Panc1 (cell line): ENCODE measurements at places on chromosomes 16 and 17.
A peak's percentile ranks its signal among the peaks of the same experiment; 100 is the strongest.

DNA sequence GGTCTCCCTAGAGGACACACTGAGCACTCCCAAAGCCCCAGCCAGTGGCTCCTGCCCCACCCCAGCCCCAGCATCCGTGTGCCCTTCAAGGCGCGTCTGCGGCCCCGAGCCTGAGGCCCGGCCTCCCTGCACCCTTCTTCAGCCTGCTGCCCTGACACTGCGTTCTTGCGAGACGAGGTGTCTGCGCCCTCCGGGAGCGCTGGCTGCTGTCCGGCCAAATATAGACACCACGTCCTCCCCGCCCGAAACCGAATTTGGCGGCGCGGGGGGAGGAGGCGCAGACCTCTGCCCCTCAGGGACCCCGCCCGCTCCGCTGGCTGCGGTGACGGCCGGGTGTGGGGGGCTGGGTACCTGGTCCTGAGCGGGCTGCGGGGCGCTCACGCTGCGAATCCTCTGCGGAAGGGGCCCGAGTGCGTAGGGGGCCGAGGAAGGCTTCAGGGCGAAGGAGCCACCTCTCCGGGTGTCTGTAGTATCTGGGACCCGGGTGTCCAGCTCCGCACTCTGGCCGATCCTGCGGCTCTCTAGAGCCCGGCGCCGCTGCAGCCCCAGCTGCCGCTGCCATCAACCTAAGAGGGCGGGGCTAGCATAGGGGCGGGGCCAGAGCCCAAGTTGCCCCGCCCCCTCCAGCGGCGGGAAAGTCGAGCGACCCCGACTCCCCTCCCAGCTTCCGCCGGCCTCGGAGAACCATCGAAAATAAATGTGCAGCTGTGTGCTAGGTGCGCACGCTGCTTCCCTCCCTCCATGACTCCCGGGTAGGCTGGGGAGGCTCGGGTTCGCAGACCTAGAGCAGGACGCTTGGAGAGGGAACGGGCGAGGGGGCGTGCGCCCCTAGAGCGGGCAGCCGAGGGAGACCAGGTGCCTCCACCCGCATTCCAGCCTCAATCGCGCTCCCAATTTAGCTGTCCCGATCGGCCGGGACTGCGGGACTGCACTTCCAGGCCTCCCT, at the start of gene CORO6:
Gene CORO6 (minus strand): TSS at position 576 of the 946 bp plus-strand sequence. CDS start 1,491 bp downstream, outside the sequence.
- DNase-seq, result no peak
- H3K27me3 ChIP-seq, result no peaks in the 10 kb centered on the region
- H3K36me3 ChIP-seq, result no peaks in the 10 kb centered on the region
- H3K27ac ChIP-seq, result peak within 1 kb of the TSS; percentile 39; the same call in 1 of the 2 replicates
- H3K4me3 ChIP-seq, result peak within 1 kb of the TSS; percentile 70

GRCh38 chr17:65626451-65626850, 65.0 kb upstream of the AXIN2 start:
- H3K27ac ChIP-seq, result no peak overlapping the region
- peaks cover 12% of the 10 kb centered on the region for H3K4me1 ChIP-seq
- no peaks in the 10 kb centered on the region for H3K27me3 ChIP-seq
- no peak for DNase-seq
- no peaks in the 10 kb centered on the region for H3K36me3 ChIP-seq

- no peaks in the 10 kb centered on the region for H3K27me3 ChIP-seq
- no peak overlapping the region for H3K27ac ChIP-seq
- no peaks in the 10 kb centered on the region for H3K36me3 ChIP-seq
- H3K4me1 ChIP-seq, result no peaks in the 10 kb centered on the region
- H3K4me3 ChIP-seq, result no peak overlapping the region
Measured at GRCh38 chr17:55563363-55563762, 52.1 kb upstream of the SMIM36 start.

- H3K27me3 ChIP-seq, result no peaks in the 10 kb centered on the region
- H3K4me1 ChIP-seq, result no peaks in the 10 kb centered on the region
- H3K36me3 ChIP-seq, result no peaks in the 10 kb centered on the region
- no peak overlapping the region for H3K27ac ChIP-seq
- DNase-seq, result no peak
Measured at GRCh38 chr17:40482722-40483121, 18.7 kb downstream of the TNS4 start.

DNA sequence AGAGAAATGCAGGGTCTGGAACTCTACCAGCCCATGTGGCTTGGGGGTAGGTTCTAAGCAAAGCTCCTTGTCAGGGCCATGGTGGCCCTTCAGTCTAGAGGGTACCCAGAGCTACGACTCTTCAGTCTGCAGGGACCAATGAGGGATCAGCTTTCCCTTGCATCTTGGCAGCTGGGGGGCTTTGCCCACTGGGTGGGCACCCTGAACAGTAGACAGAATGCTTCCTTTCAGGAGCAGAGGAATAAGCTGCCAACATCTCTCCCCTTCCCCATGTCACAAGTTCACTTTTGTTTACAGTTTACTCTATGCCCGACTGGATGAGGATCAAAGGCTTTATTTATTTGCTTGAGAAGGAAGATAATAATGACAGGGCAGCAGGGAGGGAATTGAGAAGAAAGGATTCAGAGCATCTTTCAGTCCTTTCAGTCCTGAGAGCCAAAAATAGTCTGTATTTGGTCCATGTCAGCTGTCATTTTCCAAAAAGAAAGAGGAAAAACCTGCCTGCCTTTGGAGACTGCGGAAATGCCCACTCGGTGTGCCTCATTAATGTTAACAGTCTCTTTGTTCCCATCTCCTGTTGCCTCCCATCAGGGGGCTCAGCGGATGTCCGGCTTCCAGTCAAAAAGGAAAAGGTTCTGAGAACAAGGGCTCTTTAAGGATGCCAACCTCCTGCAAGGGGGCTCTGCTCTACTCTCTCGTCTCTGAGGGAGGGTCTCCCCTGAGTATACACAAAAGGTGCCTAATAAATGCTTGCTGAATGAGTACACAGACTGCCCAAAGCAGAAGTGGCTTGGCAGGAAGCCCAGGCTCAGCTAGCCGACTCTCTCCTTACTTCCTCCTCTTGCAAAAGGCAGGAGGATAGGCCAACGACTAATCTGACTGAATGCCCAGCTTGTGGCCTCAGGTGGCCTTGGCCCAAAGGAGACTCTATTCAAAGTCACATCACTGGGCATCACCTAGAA, 17.1 kb downstream of the TRAF4 start:
- H3K4me3 ChIP-seq, result no peak overlapping the region
- no peak for DNase-seq
- peaks cover 17% of the 10 kb centered on the region for H3K4me1 ChIP-seq
- H3K27me3 ChIP-seq, result no peaks in the 10 kb centered on the region
- no peaks in the 10 kb centered on the region; the same call in 1 of the 2 replicates for H3K36me3 ChIP-seq
- no peak overlapping the region for H3K27ac ChIP-seq

DNA sequence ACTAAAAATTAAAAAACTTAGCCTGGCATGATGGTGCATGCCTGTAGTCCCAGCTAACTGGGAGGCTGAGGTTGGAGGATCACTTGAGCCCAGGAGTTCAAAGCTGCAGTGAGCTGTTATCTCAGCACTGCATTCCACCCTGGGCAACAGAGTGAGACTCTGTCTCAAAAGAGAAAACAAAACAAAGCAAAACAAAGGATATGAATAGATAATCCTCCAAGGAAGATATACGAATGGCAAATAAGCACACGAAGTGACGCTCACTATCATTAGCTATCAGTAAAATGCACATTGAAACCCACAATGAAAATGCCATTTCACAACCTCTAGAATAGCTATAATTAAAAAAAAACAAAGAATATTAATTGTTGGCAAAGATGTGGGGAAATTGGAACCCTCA, 386.2 kb upstream of the CCL2 start:
- peaks cover 5% of the 10 kb centered on the region; the same call in 1 of the 2 replicates for H3K27me3 ChIP-seq
- H3K4me3 ChIP-seq, result no peak overlapping the region
- no peak overlapping the region for H3K27ac ChIP-seq
- no peak for DNase-seq
- H3K4me1 ChIP-seq, result no peaks in the 10 kb centered on the region
- no peaks in the 10 kb centered on the region for H3K36me3 ChIP-seq

- H3K4me1 ChIP-seq, result peaks cover 4% of the 10 kb centered on the region; the same call in 1 of the 2 replicates
- no peaks in the 10 kb centered on the region for H3K27me3 ChIP-seq
Measured at GRCh38 chr17:44085908-44086307, 15.4 kb downstream of the G6PC3 start.

GRCh38 chr17:879546-880442, 97.6 kb downstream of the MRM3 start:
- H3K27ac ChIP-seq, result peak overlapping the region; percentile 63
- H3K4me1 ChIP-seq, result peaks cover 46% of the 10 kb centered on the region
- no peaks in the 10 kb centered on the region for H3K27me3 ChIP-seq
- H3K4me3 ChIP-seq, result no peak overlapping the region
- DNase-seq, result peak; percentile 30
- no peaks in the 10 kb centered on the region for H3K36me3 ChIP-seq

DNA sequence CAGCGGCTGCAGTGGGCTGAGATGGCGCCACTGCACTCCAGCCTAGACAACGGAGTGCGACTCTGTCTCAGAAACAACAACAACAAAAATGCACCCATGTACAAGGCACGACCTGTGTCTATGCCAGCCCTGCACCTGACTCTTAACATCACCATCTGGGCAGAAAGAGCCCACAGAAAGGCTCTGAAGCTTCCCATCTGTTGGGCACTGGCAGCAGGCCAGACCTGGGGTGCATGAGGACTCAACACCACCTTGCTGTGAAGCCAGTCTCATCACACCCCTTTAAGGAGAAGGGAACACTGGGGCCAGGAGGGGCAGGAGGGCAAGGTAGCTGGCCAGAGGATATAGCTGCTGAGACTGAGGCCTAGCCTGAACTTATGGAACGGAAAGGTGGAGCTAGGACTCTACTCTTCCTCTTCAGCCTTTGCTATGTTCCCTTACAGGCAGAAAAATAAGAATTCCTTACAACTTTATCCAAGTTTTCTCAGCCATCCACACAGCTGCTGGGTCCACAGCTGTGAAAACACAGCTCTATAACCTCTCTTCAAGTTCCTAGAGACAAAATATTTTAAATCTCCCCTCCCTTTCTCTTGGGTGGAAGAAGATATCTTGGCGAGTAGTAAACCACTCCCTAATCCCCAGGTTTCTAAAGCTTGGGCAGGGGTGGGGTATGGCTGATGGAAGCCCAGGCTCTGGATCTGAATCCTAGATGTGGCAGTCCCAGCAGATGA, 2.8 kb downstream of the ELOB start:
- no peaks in the 10 kb centered on the region for H3K27me3 ChIP-seq
- peaks cover 69% of the 10 kb centered on the region for H3K4me1 ChIP-seq
- peak overlapping the region; percentile 88 for H3K4me3 ChIP-seq
- DNase-seq, result no peak
- H3K36me3 ChIP-seq, result peaks cover 9% of the 10 kb centered on the region

DNA sequence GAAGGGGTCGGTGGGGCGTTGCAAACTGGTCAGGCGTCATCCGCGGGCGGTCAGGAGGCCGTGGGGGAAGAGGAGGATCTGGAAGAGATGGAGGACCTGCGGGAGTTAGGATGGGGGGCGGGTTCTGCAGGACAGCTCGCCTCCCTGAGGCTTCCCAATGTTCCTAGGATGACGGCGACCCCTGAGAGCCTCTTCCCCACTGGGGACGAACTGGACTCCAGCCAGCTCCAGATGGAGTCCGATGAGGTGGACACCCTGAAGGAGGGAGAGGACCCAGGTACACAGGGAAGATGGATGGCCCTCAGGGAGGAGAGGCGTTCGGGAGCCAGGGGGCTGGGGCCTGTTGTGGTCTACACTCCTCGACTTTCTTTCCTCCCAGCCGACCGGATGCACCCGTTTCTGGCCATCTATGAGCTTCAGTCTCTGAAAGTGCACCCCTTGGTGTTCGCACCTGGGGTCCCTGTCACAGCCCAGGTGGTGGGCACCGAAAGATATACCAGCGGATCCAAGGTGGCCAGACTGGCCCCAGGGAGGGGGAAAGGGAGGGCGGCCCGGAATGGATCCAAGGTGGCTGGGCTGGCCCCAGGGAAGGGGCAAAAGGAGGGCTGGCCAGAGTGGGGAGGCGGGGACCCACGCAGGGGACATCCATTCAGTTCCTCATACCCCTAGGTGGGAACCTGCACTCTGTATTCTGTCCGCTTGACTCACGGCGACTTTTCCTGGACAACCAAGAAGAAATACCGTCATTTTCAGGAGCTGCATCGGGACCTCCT, 839 bp downstream of the PLD2 start:
- no peak overlapping the region for H3K27ac ChIP-seq
- H3K4me3 ChIP-seq, result peak overlapping the region; percentile 63
- H3K4me1 ChIP-seq, result peaks cover 3% of the 10 kb centered on the region; the same call in 1 of the 2 replicates
- H3K27me3 ChIP-seq, result no peaks in the 10 kb centered on the region
- H3K36me3 ChIP-seq, result no peaks in the 10 kb centered on the region
- DNase-seq, result no peak

DNA sequence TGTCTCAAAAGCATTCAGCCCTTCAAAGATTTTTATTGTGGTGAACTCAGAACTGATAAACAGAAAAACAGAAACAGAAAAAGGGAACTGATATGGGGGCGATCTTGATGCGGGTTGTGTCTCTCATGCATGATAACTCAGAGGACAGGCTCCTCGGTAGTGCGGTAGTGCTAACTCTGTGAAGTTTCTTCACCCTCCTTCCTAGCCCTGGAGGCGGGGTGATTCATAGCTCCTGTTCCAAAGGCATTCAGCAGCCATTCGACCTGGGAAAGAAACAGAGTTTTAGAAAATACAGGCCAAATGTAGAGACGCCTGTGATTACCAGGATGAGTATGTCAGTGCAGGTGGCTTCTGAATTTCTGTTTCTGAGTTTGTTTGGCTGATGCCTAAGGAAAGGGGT, 5.5 kb upstream of the MAF start:
- DNase-seq, result no peak
- H3K4me3 ChIP-seq, result no peak overlapping the region
- H3K27ac ChIP-seq, result no peak overlapping the region
- peaks cover 4% of the 10 kb centered on the region; the same call in 1 of the 2 replicates for H3K4me1 ChIP-seq
- no peaks in the 10 kb centered on the region for H3K36me3 ChIP-seq

- no peaks in the 10 kb centered on the region for H3K36me3 ChIP-seq
- H3K4me1 ChIP-seq, result peaks cover 14% of the 10 kb centered on the region
- no peak overlapping the region for H3K27ac ChIP-seq
- H3K27me3 ChIP-seq, result no peaks in the 10 kb centered on the region
- no peak for DNase-seq
Measured at GRCh38 chr17:2689411-2690164, 22.0 kb downstream of the CLUH start.

DNA sequence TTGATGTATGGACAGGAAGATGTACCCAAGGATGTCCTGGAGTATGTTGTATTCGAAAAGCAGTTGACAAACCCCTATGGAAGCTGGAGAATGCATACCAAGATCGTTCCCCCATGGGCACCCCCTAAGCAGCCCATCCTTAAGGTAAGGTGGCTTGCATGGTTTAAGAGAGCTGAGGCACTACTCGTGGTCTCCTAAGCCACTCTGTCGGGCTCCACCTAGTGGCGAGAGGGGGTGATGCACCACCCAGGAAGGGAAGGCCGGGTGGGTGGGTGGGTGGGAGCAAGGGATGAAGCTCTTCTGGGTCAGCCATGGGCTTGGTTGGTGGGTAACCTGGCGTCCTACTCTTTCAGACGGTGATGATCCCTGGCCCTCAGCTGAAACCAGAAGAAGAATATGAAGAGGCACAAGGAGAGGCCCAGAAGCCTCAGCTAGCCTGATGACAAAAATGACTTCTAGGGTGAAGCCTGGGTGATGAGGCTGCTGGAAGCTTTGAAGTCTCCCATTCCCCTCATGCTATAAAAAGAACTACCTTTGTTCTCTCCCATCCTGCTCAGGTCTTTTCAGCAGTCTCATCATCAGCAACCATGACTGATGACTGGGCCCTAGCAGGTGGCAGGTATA, 21.5 kb downstream of the GPR179 start:
- H3K27ac ChIP-seq, result no peak overlapping the region
- no peaks in the 10 kb centered on the region for H3K4me1 ChIP-seq
- DNase-seq, result peak; percentile 36
- H3K36me3 ChIP-seq, result 0 out of 2 replicates have a peak, but pooled peaks cover 2% of the 10 kb centered on the region
- no peaks in the 10 kb centered on the region for H3K27me3 ChIP-seq
- no peak overlapping the region for H3K4me3 ChIP-seq

- no peak overlapping the region for H3K4me3 ChIP-seq
- H3K4me1 ChIP-seq, result no peaks in the 10 kb centered on the region
- DNase-seq, result no peak
- H3K27ac ChIP-seq, result no peak overlapping the region
Measured at GRCh38 chr17:55168958-55169687, 95.6 kb upstream of the HLF start.

GRCh38 chr16:88578446-88579313, 8.5 kb downstream of the ZC3H18 start:
- no peak for DNase-seq
- H3K27me3 ChIP-seq, result no peaks in the 10 kb centered on the region
- H3K36me3 ChIP-seq, result no peaks in the 10 kb centered on the region
- H3K27ac ChIP-seq, result no peak overlapping the region
